ENCODE measurements at places on chromosomes 7 and 10.

DNA sequence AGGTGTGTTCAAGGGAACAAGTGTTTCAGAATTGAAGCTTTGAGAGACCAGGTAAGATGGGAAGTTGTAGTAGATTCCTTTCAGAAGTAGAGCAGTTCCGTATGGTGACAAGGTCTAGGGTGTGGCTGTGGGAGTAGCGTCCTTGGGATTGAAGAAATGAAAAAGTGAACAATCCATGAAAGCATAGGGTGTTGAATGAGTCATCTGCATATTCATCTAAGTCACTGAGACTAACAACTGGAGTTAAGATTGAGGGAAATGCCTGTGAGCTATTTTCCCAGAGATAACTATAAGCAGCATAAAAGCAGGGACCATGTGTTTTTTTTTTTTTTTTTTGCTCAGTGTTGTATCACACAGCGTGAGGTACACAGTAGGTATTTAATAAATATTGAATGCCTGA lies 134.8 kb downstream of the PHTF2 start:
- DNase-seq = no peak

DNA sequence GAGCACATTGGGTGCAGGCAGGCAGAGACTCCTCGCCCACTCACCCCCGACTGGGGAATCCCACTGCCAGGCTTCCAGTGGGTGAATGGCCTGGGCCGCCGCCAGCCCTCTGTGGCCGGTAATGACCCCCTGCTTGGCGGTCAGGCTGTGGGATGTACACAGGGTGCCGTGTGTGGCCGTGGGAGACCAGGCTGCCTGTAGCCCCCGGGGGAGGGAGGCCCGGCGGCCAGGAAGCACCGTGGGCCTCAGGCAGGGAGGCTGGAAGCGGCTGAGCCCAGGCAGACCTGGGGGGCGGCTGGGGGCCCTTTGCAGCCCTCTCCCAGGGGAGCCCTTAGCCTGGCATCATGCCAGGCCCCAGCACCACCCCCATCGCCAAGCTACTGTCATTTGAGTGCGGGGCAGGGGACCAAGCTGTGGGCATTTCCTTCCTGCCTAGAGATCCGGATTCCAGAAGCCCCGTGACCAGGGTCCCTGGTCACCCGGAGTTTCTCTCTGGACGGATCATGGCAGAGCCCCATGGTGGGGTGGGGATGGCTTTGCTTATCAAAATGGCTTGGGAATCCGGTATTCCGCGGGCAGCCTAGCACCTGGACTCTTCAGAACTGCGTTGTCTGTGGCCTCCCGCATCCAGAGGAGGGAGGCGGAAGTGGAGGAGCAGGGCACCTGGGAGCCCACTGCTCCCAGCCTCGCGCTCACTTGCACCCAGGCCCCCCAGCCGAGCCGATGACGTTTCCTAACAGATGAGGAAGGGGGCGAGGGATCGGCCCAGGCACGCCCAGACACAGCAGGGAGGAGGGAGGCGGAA lies 1.1 kb downstream of the TTYH3 start:
- peak; percentile 12 for DNase-seq

- DNase-seq = peak; percentile 48
Observed at GRCh38 chr7:2109936-2110609, 122.7 kb downstream of the MAD1L1 start.

DNA sequence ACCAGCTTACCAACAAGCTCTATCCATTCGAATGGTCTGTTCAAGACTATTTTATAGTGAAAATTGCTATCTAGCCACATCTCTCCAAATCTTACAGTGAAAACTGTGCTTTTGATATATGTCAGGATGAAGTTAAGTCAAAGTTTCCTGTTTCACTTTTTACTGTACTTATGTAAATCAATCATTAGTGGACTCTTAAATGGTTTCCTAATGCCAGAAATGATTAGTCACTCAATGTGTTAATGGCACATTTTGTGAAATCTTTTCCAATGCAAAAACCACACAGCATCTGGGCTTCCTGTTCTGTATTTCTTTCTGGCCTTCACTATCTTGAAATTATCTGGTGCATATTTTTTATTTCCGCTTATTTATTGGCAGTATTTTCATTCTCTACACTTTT lies 87.3 kb upstream of the STEAP1B start:
- DNase-seq = no peak

DNA sequence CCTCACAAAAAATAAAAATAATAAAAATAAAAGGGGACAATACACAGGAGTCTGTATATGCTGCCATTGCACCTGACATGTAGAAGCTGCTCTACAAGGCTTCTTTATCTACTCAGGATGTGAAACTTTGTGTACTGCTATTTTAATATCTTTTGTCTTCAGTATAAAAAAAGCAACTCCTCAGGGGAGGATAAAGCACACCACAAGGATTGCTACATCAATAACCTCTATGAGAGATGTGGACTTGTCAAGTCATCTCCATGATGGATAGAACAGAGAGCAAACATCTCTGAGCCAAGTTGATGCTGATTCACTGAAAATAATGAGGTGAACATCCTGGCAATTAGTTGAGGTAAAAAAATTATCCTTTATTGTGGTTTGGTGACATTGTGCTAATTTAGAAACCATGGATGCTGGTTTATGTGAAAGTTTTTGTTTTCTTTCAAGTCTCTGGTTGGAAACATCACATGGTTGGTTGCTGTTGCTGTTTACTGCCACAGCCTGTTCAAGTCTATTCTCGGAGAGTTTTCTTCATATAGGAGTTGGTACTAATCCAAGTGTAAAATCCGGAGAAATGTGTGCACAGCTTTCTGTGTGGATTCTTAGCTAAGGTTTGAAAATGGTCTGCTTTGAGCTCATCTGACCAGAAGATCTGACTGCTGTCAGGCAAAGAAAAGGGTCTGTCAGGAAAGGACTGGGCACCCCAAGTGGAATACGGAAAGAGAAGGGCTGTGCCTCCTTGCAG lies 1.5 kb upstream of the HECW1 start:
- no peak for DNase-seq

- DNase-seq = no peak
Observed at GRCh38 chr10:28987555-28988320, 301.1 kb upstream of the LYZL1 start.

- no peak for DNase-seq
Observed at GRCh38 chr10:121091961-121092719, 241.0 kb downstream of the WDR11 start.

GRCh38 chr7:101250324-101250723 lies 5.4 kb upstream of the FIS1 start:
- no peak for DNase-seq

DNA sequence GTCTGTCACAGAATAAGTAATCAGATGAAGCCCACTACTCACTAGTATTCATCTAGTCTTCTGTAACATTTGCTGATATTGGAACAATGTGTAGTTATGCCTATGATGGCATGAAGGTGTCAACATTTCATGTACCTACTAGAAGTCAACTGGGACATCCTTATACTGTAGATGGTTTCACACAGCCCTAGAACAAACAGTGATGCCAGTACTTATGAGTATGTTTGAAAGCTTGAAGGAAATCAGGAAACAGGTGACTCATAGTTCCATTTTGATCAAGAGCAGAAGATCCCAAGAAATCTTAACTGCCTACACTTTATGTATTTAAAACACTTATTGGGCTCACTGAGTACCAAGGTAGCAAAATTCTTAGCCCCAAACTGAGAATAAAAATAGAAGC lies 1519.6 kb downstream of the REEP3 start:
- DNase-seq = no peak

DNA sequence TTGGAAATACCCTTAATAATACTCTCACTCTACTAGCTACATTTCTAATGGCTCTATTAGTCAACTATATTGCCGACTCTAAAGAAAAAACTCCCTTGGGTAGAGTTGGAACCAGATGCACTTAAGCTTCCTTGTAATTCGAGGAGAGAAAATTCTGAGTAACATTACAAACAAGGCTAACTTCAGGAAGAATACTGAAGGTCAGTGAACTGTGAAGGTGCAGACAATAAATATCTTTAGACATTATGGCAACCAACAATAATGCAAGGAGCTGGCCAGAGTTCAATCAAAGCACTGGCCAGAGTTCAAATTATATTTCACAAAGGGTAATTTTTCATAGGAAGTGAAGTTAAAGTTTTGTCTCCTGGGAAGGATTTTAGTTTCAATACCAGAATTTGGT lies 40.7 kb upstream of the MRLN start:
- no peak for DNase-seq

- DNase-seq = no peak
Observed at GRCh38 chr7:122315507-122316466, 11.2 kb upstream of the FEZF1 start.

- no peak for DNase-seq
Observed at GRCh38 chr10:13201132-13201531, 33.0 kb downstream of the UCMA start.

- no peak for DNase-seq
Observed at GRCh38 chr7:136036336-136036735, 59.2 kb upstream of the MTPN start.

DNA sequence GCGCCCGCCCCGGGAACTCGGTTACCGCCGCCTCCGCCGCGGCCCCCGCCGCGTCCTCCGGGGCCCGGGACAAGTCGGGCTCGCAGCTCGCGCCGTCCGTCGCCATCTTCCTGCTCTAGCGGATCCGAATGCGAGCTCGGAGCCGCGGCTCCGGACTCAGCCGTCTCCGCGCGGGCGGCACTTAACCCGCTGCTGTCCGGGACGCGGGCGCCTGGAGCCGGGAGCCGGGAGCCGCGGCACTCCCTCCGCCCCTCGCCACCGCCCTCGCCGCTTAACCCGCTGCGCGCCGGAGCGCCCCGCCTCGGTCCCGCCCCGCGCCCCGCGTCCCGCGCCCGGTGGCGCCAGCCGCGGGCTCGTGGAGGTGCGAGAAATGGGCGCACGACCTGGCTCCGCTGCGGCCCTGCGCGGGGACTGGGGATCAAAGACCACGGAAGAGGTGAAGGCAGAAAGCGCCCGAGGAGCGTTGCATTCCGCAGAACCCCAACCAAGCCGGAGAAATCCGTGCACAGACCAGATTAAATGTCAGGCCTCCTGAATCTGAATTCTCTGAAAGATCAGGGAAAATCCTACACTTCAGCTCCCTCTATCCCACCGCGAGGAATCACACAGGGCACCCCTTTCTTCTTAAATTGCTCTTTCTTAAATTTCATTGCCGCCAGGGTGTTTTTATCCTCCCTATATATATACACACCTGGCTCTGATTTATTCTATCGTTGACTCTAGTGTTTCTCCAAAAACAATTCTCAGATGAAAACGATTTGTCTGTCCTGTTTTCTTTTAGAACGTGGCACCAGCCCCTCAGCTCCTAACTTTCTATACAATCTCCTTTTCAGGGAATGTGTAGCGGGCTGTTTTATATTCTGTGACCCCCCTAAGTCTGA lies at the start of gene CTTNBP2:
Gene CTTNBP2 (minus strand): TSS at position 132 of the 881 bp plus-strand sequence. CDS start 26 bp downstream, at position 106.
- no peak for DNase-seq
